ENCODE measurements at places on chromosomes 2 and 18. TPM values are rescaled to one million over a fixed set of nuclear protein-coding genes. Genes with fewer than 3 reads are reported as not detected.

Gene FKBP1B
- 1.8 TPM for total RNA-seq

Gene RPL31
- total RNA-seq, result 1,732 TPM

Gene GBX2
- total RNA-seq, result not detected

Gene TMEM247
- not detected for total RNA-seq

Gene SCN7A
- not detected for total RNA-seq

Gene C1QL2
- not detected for total RNA-seq

Gene TM4SF20
- not detected for total RNA-seq

Gene SERPINB11
- not detected for total RNA-seq

Gene ZEB2
- total RNA-seq, result 39.9 TPM

Gene MC2R
- not detected for total RNA-seq

Gene GCKR
- total RNA-seq, result not detected

Gene STK11IP
- 24.2 TPM for total RNA-seq

All from MCF 10A (cell line).